NCI-H1417 treated with DMSO at 0.1 percent for 48 hours (cell line): ENCODE measurements at places on chromosomes 5 and 9.

DNA sequence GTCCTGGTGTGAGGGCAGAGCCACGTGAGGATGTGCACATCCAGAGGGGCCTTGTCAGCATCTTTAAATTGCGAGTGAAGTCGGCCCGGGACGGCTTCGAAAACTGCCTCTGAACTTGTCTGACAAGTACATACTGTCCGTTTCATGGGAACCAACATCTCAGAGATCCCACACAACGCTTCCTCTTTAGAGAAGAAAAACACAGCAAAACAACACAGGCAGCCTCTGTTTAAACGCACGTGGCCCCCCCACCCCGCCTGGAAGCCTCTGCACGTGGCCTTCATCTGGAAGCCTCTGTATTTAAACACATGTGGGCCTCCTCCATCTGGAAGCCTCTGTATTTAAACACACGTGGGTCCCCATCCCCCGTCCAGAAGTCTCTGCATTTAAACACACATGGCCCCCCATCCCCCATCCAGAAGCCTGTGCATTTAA is 29.2 kb downstream of the CEP72 start:
- no peak for DNase-seq

- no peak for DNase-seq
Observed at GRCh38 chr9:4596165-4596922, 65.8 kb upstream of the PLPP6 start.

GRCh38 chr5:80963521-80963895 is 3.3 kb downstream of the RASGRF2 start:
- no peak for DNase-seq

DNA sequence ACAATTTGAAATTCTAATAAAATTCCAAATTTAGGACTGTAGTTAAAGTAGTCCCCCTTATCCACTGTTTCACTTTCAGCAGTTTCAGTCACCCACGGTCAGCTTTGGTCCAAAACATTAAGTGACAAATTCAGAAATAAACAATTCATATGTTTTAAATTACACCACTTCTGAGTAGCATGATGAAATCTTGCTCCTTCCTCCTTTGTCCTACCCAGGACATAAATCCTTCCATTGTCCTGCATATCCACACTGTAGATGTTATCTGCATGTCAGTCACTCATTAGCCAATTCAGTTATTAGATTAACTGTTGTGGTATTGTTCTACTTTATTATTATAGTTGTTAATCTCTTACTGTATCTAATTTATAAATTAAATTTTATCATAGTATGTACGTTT is 376.5 kb downstream of the SH3GL2 start:
- no peak for DNase-seq

DNA sequence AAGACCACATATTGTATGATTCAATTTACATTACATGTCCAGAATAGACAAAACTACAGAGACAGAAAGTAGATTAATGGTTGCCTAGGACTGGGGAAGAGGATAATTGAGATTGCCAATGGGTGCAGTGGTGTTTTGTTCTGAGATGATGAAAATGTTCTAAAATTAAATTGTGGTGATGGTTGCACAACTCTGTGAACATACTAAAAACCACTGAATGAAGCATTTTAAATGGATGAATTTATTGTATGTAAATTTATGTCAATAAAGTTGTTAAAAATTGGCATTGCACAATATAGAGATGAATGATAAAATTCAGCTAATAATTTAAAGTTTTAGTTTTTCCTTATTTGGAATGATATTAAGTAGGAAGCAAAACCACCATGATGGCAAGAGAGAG is 109.5 kb upstream of the NR4A3 start:
- no peak for DNase-seq
